Activated CD8-positive, alpha-beta memory T cell treated with anti-CD3 and anti-CD28 coated beads for 24 hours (primary cell): ENCODE measurements at places on chromosomes 3 and 15.
A peak's percentile ranks its signal among the peaks of the same experiment; 100 is the strongest.

DNA sequence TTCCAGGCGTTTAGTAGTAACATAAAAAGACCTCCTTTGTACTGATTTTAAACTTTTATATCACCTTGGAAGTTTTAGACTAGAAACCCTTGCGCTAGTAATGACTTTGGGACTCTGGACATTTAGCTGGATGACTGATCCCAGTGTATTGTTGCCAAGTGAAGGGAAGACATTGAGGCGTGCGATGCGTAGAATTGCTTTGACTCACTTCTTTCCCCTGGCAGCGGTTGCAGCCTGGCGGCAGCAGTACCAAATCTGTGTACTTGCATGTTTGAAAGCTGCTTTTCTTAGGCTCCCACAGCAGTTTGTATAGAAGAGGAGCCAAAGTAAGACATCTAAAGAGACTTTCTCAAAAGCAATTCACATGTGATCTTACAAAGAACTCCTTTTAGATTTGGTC lies 151.6 kb downstream of the BBX start:
- DNase-seq = no peak

DNA sequence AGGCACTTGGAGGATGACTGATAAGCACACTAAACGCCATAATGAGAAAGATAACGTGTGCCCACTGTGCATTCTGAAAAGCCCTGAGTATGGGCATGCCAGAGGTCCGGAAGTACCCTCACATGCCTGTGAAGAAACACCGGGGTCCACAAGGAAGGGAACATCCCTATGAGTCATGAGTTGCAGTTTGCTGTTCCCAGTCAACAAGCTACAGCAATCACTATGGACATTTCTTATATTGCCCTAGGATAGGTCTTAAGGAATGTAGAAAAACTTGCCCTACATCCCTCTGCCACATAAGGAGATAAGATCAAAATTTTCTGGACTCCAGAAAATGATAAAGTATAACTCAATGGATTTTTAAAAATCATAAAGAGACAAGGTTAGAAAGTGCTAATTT lies 9.9 kb downstream of the MB21D2 start:
- DNase-seq = no peak

DNA sequence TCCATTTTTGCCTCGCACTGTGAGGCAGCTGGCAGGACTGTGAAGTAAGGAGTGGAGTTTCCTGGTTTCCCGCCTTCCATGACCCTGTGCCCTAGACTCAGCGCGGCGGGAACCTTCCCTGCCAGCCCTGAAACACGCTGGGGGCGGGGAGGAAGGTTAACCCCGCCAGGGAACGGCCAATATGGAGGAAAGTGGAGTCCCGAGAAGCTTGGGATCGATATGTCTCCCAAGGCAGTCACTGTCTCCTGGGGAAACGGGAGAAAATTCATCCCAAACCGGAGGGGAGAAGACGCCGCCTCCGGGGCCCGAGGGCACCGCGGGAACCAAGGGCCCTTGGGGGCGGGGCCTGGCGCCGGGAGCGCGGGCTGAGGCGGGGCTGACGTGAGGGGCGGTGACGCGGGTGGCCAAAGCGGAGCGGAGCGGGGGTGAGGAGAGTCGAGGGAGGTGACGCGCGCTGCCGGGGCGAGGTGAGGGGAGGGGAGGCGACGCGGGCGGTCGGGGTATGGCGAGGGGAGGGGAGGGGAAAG lies at the start of gene HMCES:
HMCES (plus strand) TSS at position 432 of the 527 bp plus-strand sequence. CDS start 863 bp downstream, outside the sequence.
- DNase-seq = peak; percentile 97

GRCh38 chr3:150495149-150495548 lies 51.1 kb downstream of the SERP1 start:
- DNase-seq = no peak

DNA sequence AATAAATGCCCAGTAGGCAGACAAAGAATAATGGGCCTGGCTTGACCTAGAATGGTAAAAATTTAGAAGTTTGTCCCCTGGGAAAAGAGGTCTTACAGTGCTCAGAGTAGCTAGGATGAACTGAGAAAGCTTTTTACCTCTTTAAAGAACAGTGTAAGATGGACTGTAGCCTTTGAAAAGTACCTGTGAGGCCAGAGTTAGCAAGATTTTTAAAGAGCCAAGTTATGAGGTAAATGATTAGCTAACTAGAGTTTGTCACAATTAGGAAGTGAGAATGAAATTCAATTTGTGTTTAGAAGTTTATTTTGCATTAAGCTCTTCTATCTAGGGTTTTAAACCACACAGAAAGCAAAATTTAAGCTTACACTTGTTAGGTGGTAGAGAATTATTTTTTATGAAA lies 480.9 kb downstream of the ZIC1 start:
- DNase-seq = no peak

DNA sequence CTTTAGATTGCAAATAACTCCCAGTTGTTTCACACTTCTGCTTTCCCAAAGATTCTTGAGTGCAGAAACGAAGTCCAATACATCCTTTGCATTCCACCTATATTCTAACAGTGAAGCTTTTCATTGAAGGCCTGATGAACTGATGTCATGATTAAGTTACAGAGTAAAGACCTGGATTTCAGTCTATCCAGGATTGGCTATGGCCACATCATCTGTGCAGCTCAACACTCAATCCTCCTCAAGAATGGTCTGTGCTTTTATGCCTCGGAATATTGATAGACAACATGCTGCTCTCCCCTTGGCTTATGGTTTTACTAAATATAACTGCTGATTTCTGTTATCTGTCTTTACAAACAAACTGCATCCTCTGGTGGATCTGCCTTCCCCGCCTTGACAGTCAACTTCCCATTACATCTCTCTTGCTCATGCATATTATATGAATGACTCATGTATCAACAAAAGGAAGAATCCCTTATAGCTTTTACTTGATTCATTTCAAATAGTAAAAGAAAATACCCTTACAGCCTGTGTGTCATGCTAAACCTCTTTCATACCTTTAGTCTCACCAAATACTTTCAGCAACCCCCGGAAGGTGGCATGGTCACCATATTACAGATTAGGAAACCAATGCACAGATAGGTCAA lies 59.5 kb downstream of the SCN11A start:
- no peak for DNase-seq

GRCh38 chr3:105409364-105409763 lies 42.7 kb downstream of the ALCAM start:
- no peak for DNase-seq

- no peak for DNase-seq
Measured at GRCh38 chr3:136612512-136612911, 139.7 kb downstream of the STAG1 start.

DNA sequence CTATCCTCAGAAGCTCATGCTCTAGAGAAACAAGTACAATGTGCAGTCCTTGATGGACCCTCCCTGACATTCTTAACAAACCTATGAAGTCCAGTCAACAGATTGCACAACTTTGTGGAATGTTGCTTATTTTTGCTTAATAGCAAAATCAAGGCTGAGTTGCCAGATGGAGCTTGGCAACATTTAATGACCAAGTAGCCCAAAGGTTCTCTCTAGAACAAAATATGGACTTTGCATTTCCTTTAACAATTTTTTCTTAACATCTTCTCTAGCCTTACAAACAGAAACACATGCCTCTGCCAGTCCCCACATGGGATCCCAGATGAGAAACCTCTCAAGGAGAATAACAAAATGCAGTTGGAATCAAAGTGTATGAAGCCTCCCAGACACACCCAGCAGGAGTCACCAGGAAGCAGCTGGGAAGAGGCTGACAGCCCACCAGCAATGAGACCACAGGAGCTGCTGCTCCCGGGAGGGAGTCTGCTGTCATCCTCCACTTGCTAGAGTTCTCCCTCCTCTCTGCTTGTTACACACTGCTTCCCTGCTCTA lies 422.5 kb upstream of the CDIN1 start:
- DNase-seq = no peak

DNA sequence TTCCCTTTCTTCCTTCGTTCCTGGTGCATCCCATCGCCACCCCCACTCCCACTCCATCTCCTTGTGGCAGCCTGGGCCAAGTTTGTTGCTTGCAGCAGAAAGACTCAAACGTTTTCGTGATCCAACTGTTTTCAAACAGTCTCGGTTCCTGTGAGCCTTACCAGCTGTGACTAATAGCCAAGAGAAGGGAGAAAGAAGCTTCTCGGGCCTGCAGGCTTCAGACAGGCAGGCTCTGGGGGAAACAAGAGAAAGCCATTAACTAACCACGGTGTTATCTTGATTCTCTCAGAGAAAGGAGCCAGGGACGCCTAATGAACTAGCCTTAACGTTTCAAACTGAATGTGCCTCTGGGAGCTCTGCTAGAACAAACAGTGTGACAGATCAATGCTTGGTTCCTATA lies 742.0 kb downstream of the NR2F2 start:
- no peak for DNase-seq

GRCh38 chr3:15714448-15714847 lies 83.3 kb downstream of the ANKRD28 start:
- DNase-seq = no peak

DNA sequence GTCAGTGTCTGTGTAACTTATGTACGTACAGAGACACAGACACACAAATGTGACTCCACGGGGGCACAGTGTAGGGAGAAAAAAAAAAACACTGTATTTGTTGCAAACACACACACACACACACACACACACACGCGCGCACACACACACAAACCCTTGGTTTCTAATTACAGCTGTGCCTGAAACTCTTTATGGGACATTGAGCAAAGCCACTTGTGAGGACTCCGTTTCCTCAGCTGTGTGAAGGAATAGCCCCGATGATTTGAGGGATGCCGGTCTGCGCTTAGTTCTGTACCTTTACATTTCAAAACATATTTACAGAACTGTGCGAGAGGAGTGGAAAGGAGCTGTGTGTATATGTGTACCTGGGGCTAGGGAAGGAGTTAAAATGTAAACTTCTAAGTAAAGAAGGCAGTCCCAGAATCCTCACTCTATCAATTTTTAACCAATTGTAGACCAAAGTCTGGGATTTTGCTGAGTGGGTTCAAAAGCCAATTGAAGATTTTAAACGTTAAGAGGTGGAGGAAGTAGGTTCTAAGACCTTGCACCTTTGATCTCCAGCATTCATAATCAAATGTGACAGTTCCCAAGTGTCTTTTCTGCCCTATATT lies 5.3 kb upstream of the BCL6 start:
- DNase-seq = no peak

- DNase-seq = no peak
Measured at GRCh38 chr3:155411500-155412223, 118.2 kb upstream of the STRIT1 start.

DNA sequence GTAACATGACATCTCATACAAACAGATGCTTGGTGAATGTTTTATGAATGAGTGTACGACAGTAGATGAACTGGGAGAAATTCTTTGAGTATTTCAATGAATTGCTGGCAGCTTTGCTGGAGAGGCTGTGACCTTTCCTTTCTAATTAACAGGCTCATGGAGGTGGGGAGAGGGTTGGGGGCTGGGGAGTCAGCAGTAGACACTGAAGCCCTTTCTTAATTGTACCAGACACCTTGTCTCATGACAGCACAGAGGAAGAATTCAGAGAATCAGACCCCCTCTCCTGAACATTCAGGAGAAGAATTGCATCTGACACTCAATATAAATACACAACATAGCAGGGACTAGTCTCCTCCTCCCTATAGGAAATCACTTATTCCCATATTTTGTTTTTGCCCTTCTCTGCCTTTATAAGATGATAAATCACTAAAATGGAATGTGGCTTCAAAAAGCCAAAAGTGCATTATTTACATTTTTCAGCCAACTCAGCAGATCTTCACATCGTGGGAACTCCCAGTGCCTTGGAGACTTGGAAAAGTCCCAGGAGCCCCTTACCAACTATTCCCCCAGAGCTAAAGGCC lies 66.2 kb upstream of the TPM1 start:
- DNase-seq = no peak

GRCh38 chr15:64617727-64618126 lies 157.3 kb downstream of the ZNF609 start:
- DNase-seq = no peak

DNA sequence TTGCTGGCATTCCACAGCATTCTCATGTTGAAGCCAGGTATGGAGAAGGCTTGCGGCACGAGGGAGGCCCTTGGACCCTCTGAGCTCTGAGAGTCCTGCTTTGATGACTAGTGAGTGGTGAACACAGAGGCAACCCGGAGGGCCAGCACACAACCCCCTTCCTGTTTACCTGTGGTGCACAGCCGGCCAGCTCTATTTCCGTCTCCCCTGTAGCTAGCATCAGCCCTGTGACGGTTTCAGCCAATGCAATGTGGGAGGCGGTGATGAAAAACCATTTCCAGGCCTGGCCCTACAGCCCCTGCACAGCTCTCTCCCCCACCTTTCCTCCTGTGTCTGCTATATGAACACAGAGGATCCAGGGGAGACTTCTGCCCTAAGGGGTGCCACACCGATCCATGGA lies 76.8 kb upstream of the KLHL25 start:
- DNase-seq = no peak

GRCh38 chr3:29156086-29156715 lies 124.7 kb upstream of the RBMS3 start:
- DNase-seq = no peak

DNA sequence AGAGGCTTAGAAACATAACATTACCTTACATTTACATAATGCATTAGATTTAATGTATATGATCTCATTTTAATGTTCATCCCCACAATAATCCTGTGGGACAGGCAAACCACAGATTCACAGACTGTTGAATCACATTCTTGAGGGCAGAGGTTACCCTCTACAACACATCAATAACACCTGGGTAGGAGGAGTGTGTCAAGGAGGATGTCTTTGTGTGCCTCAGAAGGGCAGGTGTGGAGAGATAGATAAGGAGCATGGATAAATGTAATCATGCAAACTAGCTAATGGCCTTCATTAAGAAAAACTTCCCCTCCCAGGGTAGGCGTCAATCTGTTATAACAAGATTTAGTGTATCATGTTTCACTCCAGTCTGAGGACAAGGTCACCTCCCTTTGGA lies 12.9 kb upstream of the MB21D2 start:
- DNase-seq = no peak

DNA sequence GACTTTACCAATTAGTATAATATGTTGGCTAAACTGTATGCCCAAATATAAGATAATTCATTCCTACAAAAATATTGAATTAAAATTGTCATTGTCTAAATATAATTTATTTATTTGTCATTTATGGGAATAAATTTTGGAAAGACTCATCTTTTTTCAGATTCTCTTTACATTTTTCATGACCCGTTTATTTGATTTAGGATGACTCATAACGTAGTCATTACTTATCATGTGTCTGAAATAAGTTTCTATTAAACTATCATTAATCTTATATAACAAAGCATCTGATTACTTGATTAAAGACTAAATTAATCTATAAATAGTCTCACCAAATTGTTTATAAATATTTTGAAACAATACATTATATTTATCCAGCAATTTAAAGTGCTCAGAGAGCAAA lies 516.6 kb downstream of the CADM2 start:
- DNase-seq = no peak

DNA sequence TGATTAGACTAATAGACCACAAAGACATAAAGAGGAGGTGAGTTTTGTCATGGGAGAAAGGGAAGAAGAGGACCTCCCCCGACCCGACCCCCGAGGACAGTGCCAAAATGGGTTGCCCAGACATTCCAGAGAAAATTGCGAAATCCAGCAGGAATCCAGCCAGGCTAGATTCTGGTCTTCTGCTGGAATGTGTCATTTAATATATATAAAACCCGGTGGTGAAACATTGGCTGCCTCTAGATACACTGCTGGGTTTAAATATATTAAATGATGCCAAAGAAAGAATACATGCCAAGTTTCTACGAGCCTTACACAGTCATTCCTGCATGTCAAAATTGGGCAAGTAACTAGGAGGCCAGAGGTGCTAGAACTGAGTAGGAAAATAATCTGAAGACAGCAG lies 45.3 kb upstream of the SPESP1 start:
- no peak for DNase-seq
